ENCODE measurements at places on chromosomes 7 and 10. TPM values are rescaled to one million over a fixed set of nuclear protein-coding genes. Genes with fewer than 3 reads are reported as not detected.
A peak's percentile ranks its signal among the peaks of the same experiment; 100 is the strongest.

Gene SLC37A3
- 10.8 TPM for total RNA-seq

DNA sequence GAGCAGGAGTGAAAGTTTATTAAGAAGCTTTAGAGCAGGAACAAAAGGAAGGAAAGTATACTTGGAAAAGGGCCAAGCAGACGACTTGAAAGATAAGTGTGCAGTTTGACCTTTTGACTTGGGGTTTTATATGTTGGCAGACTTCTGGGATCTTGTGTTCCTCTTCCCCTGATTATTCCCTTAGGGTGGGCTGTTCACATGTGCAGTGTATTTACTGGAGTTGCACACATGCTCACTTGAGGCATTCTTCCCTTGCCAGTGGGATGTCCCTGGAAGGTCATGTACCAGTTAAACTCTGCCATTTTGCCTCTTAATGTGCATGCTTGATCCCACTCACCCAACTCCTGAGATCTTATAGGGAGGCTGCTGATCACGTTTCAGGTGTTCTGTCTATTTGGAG is 23.4 kb upstream of the ARHGAP12 start:
- peak; percentile 62 for DNase-seq

Gene PIP
- not detected for total RNA-seq

DNA sequence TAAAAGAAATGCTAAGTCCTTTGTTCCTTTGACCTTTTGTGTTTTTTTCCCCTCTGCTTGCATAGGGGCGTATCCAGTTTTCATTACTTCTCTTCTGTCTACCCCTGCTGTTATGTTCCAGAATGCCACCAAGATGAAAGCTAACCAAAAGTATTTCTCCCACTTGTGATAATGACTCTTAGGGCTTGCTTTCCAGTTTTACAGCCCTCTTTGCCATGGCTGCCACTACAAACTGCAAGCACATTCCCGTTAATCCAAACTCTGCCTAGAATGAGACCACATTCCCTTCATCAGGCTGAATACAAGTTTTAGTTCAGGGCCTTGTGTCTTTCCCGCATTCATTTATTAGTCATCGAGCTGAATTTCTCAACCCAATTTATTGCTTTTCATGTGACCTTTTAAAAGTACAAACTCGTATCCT is 23.6 kb upstream of the CD36 start:
- peak; percentile 54 for DNase-seq

Gene UCN3
- not detected for total RNA-seq

- no peak for DNase-seq
These were observed 279.6 kb upstream of the HGF start for GRCh38 chr7:82049442-82049841.

GRCh38 chr10:70568781-70569495 is 33.6 kb downstream of the PRF1 start:
- DNase-seq: no peak

Gene HOXA2
- 0.17 TPM for total RNA-seq

DNA sequence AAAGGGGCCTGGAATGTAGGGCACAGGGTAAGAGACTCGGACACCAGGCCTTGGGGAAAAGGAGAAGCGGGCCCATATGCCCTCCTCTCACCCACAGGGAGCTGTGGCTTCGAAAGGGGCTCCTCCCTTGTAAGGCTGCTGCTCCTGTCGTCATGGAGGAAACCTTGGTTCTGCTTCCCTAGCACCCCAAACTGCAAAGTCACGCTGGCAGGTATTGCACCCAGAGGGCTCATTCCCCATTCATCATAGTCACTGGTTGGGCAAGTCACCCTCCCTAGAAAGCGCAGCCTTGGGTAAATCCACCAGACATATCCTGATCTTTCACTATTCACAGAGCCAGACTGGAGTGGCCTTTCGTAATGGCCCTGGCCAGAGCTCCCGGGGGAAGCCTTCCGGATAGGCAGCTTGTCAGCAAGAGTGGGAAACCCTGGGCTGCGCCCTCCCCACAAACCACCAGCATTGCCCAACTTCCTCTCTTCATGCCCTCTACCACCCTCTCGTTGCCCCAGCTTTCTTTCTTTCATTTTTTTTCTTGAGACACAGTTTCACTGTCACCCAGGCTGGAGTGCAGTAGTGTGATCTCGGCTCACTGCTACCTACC is 121.0 kb downstream of the HIP1 start:
- DNase-seq: peak; percentile 77

Gene RBM33
- total RNA-seq: 18.6 TPM

Gene CBX3
- 544 TPM for total RNA-seq

DNA sequence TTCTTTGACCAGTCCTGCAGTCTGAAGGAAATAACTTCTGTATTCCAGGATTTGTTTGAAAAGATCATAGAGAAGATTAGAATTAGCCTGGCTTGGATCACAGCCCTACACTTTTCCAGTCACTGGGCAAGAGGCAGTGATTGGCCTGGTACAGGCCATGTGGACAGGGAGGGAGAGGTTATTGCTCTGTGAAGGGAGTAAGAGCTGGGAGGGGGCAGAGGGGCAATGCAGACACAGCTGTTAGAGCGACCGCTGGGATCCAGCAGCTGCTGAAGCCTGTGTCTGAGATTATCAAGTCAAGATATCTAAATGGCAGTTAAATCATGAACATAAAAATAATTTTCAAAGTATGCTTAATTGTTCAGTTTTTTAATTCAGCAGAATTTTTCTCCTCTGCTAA is 257.3 kb downstream of the SDK1 start:
- DNase-seq: no peak

- DNase-seq: no peak
These were observed 16.5 kb upstream of the GPR22 start for GRCh38 chr7:107453388-107453787.

GRCh38 chr7:14598978-14599377 is 303.6 kb downstream of the DGKB start:
- no peak for DNase-seq

DNA sequence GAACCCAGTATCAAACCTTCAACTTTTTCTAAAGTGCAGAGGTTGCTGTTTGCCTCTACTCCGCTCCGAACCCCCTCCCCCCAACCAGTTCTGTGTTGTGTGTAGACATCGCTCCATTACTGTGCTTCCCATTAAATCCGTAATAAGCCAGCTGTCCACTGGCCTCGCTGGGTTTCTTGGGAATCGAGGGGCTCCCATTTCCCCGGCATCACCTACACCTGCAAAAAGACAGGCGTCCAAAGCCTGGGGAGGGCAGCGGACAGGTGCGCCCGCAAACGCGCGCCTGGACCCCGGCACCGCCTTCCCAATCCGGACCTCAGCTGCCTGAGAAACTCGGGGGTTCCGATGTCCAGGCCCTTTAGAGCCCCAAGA is 631 bp downstream of the RTKN2 start:
- DNase-seq: peak; percentile 21

- no peak for DNase-seq
These were observed 129.4 kb downstream of the AKR1D1 start for GRCh38 chr7:138205614-138206150.

DNA sequence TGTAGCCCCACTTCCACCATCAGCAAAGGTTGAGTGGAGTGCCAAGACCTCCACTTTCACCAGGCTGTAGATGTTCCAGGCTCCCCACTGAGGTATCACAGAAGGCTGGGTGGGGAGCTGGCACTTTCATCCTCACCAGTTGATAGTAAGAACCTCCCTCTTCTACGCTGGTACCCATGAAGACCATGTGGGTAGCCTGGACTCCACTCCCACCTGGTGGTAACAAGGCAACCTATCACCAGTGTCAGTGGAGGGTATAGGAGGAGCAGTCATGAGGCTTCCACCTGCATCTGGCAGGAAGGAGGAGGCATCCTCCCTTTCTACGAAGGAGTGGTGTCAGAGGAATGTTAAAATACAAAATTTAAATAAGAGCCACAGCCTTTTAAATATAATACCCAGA is 4.4 kb downstream of the SMIM30 start:
- no peak for DNase-seq

Gene TAF6
- total RNA-seq: 57.3 TPM

GRCh38 chr10:22542773-22543172 is 171.6 kb downstream of the PIP4K2A start:
- no peak for DNase-seq

DNA sequence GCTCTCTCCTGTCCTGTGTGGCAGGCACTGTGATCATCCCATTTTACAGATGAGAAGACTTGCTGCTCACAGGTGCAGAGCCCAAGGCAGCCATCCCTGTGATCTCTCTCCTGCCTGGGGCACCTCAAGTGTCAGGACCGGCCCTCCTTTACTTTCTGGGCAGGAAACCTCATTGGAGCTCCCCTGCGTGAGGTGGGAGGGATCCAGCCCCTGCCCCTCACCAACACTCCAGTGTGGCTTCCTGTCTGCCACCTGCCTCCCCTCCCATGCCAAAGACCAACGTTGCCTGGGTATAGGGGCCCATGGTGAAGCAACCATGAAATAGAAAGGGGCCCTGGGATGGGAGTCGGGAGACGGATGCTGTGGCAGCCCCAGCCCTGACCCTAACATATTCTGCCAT is 91.2 kb upstream of the MYL10 start:
- no peak for DNase-seq

Gene GDF10
- total RNA-seq: not detected

Measured in A172 (cell line).